Naive thymus-derived CD4-positive, alpha-beta T cell (primary cell): ENCODE measurements at places on chromosomes 6 and 20.

- no peak for DNase-seq
Measured at GRCh38 chr6:168741942-168742782, 301.2 kb downstream of the SMOC2 start.

GRCh38 chr6:97085772-97086171, 161.2 kb downstream of the KLHL32 start:
- no peak for DNase-seq

- DNase-seq = no peak
Measured at GRCh38 chr20:57025666-57026224, 240.7 kb downstream of the BMP7 start.

GRCh38 chr20:56540415-56540814, 7.4 kb downstream of the FAM209B start:
- DNase-seq = no peak

- DNase-seq = no peak
Measured at GRCh38 chr6:150865043-150865405, 478 bp upstream of the MTHFD1L start.

GRCh38 chr6:85143676-85144075, 306.2 kb upstream of the NT5E start:
- DNase-seq = no peak

DNA sequence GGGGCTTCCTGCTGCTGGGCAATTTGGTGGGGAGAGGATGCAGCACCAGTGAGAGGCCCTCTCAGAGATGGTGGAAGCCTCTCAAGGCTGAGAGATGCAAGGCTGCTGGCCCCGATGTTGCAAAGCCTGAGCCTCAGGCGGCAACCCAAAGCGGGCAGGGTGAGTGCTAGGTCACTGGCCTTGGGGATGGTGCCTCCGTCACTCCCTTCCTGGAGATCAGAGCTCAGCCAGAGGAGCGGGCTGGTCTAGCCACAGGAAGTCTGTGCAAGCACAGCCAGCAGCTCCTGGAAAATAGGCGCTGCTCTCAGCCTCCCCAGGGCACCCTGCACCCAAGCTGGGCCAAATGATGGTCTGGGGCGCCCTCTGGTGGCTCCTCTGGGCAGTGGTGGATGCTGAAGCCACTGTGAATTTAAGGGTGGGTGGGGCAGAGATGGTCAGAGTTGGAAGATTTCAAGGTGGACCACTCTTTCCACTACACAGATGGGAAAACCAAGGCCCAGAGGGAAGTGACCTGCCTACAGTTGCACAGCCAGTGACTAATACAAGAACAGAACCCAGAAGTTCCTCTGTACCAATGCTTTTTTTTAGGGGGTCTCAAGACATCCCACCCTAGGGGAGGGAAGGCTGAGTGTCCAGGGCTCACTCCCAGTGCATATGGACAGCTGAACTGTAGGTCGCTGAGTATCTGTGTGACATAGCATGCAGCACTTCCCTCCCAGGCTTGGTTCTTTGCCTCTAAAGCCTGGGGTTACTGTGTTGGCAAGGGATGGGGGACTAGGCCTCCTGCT, 20.8 kb downstream of the C20orf203 start:
- DNase-seq = peak; percentile 86

DNA sequence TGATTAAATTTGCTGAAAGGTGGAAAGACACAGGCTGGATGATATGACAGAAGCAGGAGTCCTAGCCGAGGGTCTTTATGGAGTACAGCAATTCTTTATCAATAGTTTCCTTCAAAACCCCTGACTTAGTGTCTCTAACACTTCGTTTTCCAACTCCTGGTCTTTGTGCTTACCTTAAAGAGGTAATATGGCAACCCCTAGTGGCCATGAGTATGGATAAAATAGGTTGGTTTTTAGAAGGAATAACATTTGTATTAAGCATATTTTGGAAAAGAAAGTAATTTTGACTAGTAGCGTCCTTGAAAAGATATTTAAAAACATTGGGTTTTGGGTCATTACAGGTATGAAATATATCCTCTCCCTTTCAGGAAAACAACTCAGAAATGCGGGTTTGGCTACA, 51.9 kb downstream of the VGLL2 start:
- DNase-seq = no peak

DNA sequence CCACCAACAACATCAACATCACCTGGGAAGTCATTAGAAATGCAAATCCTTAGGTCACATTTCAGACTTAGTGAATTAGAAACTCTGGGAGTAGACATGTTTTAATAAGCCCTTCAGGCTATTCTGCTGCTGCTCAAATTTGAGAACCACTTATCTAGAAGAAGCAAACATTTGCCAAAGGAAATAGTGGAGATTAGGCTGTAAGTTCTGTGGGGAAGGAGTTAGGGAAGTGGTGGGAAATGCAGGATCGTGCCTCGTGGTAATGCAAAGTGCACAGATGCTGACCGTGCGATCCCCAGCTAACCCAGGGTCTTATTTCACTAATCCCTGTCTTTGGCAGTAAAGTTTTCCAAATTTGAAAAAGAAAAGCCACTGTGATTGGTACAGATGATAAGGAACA, 328.5 kb downstream of the EPM2A start:
- no peak for DNase-seq

DNA sequence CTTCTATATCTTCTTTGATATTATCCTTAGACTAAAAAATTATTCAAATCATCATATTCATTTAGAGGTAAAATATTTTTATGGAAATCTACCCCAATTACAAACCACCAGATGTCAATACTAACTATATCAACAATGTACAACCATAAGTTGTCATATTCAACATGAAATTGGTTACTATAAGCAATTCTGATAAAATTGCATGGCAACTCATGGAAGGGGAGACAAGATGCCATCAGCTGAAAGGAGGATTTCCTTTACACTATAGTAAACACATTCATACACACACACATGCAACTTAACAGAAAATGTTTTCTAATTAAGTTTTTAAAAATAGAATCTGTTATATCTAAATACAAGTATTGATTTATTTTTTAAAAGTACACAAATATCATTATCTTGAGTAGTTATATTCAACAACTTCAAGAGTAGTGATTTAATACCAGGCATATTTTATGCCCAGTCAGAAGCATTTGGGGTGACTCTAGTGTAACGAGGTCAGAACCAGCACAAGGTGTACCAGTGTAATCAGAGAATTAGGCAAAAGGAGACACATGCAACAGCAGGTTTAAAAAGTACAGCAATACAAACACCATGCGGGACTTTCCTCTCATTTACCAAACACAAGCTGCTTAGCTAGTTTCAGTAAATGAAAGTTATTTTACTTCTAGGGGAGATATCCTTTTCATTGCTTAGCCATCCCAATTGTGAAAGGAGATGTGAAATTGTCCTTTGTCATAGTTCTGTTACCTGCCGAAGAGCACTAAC, 1.0 kb downstream of the FILIP1 start:
- no peak for DNase-seq

GRCh38 chr6:170152124-170152926, 138.6 kb downstream of the DLL1 start:
- DNase-seq = peak; percentile 20

- no peak for DNase-seq
Measured at GRCh38 chr20:61426352-61426751, 174.3 kb downstream of the CDH4 start.

DNA sequence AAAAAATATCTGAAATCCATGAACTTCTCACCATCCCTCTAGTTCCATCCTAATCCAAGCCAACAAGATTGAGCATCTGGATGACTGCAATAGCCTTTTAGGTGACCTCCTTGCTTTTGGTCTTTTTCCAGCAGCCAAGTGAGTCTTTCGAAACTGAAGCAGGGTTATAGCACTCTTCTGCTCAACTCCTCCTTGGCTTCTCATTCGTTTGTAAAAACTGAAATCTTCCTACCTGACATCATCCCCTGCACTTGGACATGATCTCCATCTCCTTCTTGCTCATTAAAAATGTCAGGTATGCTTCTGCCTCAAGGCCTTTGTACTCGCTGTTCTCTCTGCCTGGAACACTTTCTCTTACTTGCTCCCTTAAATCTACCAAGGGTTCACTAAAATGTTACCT, 46.0 kb downstream of the STX7 start:
- no peak for DNase-seq

DNA sequence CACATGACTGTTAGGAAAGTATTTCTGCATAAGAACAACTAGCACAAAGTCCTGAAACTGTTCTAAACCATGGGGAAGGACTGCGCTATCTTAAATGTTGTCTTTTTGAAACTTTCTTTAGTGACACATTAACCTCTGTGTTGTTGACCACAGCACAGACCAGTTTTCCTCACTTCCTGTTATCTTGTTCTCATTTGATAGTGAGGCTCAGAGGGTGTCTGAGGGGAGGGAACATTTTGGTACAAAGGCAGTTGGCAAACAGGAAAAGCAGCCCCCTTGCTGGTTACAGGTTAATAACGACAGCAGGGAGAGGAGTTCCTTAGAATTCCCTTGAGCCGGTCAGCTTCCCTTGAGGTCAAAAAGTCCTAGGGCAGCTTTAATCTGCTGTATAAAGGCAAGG, 143.5 kb upstream of the BMP2 start:
- no peak for DNase-seq

- no peak for DNase-seq
Measured at GRCh38 chr20:41141153-41141815, 3.9 kb downstream of the PLCG1 start.

DNA sequence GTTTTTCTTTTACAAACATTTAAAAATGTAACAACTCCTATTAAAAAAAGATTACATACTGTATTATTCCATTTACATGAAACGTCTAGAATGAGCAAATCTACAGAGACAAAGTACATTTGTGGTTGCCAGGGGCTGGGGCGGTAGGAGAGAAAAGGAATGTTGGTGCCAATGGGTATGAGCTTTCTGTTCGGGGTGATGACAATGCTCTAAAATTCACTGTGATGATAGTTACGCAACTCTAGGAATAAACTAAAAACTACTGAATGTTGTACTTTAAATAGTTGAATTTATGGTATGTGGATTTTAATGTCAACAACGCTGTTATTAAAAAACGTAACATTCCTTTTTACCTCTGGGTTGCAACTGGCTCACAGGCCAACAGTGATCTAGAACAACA, 211.1 kb downstream of the GMDS start:
- no peak for DNase-seq

GRCh38 chr6:51019806-51020205, 201.1 kb downstream of the TFAP2B start:
- no peak for DNase-seq

GRCh38 chr6:134822920-134823709, 126.8 kb downstream of the ALDH8A1 start:
- DNase-seq = no peak

GRCh38 chr6:104711371-104711770, 148.3 kb downstream of the HACE1 start:
- no peak for DNase-seq

- no peak for DNase-seq
Measured at GRCh38 chr20:24657196-24657595, 187.8 kb downstream of the SYNDIG1 start.

DNA sequence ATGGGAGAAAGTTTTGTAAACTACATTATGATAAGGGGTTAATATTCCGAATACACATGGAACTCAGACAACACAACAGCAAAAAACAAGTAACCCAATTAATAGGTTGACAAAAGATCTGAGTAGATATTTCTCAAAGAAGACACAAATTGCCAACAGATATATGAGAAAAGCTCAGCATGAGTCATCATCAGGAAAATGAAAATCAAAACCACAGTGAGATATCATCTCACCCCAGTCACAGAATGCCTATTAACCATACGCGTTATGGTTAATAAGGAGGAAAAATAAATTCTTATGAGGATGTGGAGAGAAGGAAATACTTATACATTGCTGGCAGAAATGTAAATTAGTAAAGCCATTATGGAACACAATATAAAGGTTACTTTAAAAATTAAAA, 695.0 kb downstream of the COL12A1 start:
- no peak for DNase-seq

DNA sequence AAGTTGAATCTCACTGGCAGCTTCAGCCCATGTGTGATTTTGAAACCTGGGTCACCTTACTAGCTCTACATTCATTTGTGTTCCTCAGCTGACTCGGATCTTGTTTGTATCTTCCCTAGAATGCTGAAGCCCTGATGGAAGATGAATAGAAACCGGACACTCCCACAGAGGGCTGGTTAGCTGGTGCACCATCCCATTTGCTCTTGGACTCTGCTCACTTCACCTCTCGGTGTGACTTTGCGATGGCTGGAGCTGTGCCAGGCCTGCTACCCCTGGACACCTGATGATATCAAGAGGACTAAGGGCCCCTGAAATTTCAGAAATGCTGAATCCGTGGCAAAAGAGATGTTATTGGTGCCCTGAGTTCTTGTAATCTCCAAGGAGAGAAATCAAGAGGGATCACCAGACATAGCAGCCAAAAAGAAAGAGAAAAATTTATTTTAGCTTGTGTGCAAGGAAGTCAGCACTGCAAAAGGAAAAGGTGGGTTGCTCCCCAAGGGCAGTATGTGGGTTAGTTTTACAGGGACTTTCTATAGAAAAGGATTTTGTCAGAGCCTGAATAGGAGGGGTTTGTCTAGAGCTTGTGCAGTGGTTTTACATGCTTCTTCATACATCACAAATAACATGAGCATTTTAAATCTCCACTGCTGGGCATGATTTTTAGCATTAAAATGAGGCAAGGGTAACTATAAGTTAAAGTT, 426.3 kb upstream of the NOX3 start:
- DNase-seq = no peak

- DNase-seq = no peak
Measured at GRCh38 chr6:8535519-8535918, 100.2 kb upstream of the SLC35B3 start.

GRCh38 chr6:122568797-122569221, 41.4 kb upstream of the PKIB start:
- no peak for DNase-seq

- DNase-seq = no peak
Measured at GRCh38 chr20:40864470-40864869, 164.2 kb upstream of the TOP1 start.

DNA sequence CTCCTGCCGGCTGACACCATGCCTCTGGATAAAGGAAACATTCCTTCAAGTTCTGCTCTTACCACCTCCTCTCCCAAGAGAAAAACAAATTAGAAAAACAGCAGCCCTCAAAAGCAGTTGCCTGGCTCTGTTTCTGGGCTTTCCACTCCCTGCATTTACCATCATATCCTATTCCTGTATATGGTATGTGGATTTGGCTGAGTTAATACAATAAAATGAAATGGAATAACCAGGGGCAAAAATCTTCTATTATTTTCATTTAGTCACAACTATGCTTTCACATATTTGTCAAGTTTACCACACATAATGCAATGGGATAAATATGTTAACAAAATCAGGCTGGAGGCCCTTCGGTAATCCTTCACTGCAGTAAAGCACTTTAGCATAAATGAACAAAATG, 34.3 kb downstream of the COL12A1 start:
- no peak for DNase-seq

DNA sequence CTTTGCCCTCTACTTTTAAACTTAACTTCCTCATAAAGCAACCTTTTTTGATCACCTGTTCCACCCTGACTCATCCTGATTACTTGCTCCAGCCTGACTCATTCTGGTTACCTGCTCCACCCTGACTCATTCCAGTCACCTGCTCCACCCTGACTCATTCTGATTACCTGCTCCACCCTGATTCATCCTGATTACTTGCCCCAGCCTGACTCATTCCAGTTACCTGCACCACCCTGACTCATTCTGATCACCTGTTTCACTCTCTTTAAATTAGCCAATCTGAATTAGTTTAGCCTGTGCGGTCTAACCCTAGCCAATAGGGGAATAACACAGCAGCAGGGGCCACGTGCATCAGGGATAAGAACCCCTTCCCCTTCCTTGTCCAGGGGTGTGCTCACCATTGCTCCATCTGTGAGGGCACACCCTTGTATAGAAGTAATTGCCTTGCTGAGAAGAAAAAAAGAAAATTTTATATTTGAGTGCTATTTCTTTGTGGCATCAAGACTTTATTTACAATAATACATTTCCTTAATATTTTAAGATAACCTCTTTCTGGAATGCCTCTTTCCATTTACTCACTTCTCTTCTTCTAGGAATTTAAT, 17.9 kb downstream of the HLA-G start:
- peak; percentile 35 for DNase-seq
